ENCODE measurements at places on chromosomes 4 and X.

- DNase-seq = no peak
These were observed 21.8 kb downstream of the RPS6KA3 start for GRCh38 chrX:20244931-20245330.

DNA sequence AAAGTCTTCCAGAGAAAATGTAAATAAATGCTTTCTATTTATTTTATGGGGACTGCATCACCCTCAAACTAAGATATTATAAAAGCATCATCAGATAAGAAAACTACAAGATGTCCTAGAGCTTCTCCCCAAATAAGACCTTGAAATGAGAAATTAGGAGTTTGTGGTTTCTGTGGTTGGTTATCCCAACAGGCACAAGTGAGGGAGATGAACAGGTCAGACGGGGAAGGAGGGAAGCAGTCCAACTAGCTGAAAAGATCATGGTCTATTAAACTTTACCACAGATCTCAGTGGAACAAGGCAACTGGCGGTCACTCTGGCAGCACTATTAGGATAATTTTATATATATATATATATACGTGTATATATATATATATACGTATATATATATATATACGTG, 319.3 kb upstream of the GRID2 start:
- no peak for DNase-seq

- no peak for DNase-seq
These were observed 173.1 kb upstream of the USP9X start for GRCh38 chrX:40912166-40912565.

GRCh38 chr4:36737691-36738090, 456.3 kb downstream of the DTHD1 start:
- DNase-seq = no peak

GRCh38 chr4:144750348-144750747, 104.4 kb downstream of the HHIP start:
- DNase-seq = no peak

DNA sequence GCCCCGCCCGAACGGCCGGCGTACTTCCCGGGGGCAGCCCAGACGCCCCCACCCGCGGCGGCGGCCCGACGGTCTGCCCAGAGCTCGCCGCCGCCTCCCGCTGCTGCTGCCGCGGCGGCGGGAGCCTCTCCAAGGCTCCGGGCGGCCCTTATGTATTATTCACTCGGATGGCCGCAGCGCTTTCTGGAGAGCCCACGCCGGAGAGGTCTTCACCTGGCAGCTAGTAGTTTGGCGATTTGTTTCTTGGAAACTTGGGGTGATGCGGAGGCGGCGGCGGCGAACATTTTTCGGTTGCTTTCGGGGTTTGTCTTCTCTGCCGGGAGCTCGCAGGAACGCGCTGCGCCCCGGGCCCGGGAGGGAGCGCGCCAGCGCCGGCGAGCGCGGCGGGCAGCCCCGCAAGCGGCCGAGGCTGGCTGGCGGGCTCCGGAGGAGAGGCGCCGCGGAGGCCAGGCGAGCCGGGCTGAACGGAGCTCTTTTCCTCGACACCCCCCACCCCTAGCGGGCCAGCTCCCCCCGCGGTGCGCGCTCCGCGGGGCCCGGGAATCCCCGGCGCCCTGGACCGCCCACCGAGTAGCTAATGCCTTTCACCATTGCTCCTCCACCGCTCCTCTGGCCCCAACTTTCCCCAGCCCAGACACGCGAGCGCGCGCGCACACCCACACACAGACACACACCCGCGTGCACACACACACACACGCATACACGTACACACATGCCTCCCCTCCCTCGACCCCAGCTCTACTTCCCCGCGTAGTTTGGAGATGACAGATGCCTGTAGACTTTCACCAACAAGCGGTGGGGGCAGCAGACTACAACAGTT, 113.5 kb downstream of the DHX15 start:
- peak; percentile 78 for DNase-seq

- no peak for DNase-seq
These were observed 19.6 kb downstream of the CCNG2 start for GRCh38 chr4:77176640-77177039.

GRCh38 chrX:154317391-154317995, 21.9 kb downstream of the TKTL1 start:
- DNase-seq = no peak

DNA sequence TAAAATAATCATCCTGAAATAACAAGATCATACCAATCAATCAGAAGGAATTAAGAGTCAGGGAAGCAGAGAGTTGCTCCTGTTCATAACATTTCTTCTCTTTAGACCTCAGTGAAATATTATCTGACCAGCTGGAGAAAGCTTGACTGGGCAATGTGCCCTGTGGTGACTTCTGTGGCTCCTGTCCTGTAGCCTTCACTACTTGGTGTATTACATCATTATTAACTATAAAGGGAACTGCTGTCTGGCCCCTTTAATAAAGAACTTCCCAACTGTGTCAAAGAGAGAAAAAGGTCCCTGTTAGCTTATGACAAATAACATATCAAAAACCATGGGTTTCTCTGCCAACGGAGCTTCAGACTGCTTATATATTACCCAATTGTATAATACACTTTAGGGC, 18.0 kb downstream of the OPHN1 start:
- no peak for DNase-seq

DNA sequence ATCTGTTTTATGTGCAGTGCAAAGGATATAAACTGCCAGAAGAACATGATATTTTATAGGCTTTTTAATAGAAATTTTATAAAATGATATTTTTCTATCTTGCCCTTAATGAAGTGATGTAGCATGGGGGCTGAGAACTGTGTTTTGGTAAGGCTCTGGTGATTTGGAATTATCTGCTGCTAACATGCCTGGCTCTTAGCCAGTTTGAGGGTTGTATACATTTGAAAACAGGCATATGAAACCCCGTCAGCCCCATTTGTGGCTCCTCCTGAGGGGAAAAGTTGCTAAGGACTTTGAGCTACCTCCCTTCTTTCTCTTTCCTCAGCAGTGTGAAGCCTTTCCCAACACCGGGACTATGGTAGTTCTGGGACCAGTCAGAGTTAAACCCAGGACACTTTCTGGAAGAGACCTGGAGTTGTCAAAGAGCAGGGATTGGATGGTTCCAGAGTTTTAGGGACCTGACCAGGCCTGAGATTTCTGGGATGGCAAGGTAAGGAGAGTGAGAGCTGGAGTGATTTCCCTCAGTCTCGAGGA, 4.7 kb downstream of the SFRP2 start:
- DNase-seq = no peak

DNA sequence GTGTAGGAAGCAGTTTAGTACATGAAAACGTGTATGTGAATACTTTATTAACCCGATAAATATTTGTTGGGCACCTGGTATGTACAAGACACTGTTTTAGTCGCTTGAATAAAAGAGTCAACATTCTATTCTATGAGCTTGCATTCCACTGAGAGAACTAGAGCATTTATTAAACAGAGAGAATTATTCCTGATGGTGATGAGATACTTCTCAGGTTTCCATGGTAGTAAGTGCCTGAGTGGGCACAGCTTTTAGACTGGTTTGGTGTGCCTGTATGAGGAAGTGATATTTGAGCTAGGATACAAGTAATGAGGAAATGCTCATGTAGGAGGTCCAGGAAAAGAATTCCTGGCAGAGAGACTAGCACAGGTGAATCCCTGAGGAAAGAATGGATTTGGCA, 94.2 kb downstream of the ATP10D start:
- no peak for DNase-seq

DNA sequence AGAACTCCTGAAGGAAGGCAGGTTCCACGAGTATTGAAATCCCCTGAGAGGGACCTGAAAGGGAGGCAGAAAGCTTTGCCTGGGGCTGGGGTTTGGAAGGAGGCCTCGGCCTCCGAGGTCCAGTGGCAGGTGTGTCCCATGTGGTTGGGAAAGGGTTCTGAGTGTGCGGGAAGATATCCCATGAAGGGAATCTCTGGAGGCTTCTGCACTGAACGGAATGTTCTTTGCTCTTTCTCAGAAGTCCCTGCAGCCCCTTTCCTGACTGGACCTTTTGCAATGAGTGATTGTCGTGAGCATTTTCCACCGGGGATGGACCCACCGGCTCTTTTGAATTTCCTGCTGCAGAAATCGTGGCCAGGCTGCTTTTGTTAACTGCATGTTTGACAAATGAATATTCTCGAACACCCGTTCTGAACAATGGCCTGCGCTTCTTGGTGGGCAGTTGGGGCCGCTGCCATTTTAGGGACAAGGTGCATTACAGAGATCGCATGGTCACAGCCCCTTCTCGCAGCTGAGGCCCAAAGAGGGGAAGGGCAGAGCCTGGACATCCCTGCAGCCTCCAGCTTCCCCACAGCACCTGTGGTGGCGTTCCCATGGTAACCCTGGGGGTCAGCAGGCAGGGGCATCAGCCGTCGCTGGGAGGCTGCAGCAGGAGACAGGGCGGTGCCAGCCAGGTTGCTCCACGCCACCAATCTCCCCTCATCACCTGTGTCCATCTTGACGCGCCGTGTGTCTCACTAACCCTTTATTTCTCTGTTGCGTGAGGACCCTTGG, 18.3 kb upstream of the HTRA3 start:
- DNase-seq = no peak

DNA sequence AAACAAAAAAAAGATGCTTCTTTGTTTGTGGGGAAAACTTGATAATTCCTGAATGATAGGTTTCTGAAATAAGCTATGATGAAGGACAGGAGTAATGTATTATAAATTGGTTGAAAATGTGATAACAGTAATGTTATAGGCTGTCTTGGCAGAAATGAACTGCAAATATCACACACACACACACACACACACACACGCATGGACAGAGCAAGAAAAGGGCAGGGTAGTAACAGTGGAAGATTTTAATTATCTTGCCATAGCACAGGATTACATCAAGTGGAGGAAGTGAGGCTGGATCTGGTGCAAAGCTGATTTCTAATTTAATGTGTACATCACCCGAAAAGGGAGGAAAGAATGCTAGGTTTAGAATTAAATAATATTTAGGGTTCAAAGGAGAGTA, 97.5 kb upstream of the CXXC4 start:
- DNase-seq = no peak

DNA sequence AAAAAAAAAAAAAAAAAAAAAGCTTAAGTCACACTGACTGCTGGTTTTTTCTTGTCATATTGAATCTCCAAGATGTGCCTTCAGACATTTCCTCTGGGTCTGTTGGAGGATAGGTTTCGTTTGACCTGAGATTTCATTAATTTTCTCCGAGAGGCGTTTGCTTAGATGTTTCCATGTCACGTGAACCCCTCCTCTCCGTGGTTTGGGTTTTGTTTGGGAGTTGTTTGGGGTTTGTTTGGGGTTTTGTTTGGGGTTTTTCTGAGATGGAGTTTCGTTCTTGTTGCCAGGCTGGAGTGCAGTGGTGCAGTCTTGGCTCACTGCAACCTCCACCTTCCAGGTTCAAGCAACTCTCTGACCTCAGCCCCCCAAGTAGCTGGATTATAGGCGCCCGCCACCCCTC, 40.8 kb upstream of the DHRSX start:
- no peak for DNase-seq

All from activated CD8-positive, alpha-beta memory T cell treated with anti-CD3 and anti-CD28 coated beads for 24 hours (primary cell).